ENCODE measurements at places on chromosomes 3 and 15.

- no peak for DNase-seq
These were observed 33.4 kb downstream of the MYO1E start for GRCh38 chr15:59339252-59339672.

DNA sequence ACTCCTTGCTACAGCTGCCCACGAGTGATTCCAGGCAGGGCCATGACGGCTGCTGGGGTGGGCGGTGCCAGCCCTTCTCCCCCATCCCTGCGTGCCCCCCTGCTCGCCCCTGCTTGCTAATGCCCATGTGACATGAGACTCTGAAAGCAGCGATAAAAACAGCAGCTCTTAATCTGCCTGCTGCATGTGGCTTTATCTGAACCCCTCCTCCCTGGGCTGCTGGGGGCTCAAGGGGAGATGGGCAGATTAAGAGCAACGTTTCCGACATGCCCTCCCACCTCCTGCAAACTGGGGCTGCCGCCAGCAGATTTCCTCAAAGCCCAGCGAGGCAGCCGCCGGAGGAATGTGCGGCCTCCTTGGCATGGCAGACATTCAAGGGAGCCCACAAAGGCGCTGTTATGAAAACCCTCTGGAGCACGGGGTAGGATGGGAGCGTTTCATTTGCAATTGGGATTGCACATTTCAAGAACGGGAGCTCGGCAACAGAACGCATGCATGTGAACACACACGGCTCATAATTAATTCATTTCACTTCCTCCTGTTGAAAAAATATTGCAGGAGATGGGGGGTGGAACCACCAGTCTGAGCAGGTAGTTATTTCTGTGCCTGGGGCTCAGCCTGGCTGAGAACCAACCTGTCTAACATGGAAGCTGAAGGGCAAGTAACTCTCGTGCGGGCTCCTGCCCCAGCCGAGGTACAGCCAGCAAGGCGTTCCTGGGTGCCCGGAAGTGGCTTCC, 504.2 kb upstream of the PROK2 start:
- peak; percentile 24 for DNase-seq

DNA sequence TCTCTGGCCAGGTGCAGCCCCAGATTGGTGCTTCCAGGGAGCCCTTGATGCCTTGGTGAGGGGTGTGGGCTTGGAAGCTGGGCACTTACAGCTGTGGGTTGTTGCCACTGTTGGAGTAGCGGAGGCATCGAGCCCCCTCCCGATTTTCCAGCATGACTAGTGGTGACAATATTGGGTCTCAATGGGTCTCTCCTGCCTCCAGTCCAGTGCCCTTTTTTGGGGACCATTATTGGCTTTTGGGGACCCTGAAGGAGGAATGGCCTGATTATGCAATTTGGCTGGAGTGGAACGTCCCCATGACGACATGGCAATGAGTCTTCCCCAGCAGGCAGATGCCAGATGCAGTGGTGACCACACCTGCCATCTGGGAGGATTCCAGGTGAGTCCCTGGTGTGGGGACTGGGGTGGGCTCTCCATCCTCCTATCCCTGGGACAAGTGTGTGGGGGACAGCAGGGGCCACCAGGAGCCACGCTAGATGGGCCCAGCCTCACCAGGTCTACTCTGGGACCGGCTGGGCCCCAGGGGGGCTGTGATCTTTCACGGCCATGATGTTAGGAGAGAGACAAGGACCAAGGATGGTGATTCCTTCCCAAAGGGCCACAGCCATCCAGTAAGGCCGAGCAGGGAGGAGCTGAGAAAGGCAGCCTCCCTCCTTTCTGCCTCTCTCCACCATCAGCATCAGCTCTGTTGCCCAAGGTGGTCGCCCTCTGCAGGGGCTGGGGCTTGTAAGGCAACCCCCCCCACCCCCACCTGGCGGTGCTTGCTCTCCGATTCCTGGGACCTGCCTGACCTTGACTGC, 196.8 kb downstream of the GOLGA6L6 start:
- DNase-seq: no peak

DNA sequence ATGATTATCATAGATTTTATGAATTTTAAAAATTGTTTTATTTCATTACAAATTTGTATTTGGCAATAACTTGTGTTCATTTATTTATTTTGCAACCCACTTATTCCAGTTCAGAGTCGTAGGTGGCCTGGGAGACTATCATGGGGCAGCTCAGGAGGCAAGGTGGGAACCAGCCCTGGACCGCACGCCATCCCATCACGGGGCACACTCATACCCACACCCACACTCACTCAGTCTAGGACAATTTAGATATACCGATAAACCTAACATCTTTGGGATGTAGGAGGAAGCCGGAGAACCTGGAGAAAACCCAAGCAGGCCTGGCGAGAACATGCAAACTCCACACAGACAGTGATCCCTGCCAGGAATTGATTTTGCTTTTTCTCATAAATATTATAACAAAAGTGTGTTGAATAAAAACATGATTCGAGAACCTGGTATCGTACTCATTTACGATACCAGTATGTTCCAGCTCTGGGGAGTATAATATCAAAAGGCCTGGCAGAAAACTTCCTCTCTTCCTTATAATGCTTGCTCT, 205.3 kb downstream of the NFKBIZ start:
- DNase-seq: no peak

- no peak for DNase-seq
These were observed 91.4 kb upstream of the MYZAP start for GRCh38 chr15:57500256-57500655.

Data from CD4-positive, alpha-beta T cell (primary cell).